CD4-positive, alpha-beta T cell treated with Interleukin-15 for 4 hours (primary cell): ENCODE measurements at places on chromosomes 1 and 21.

DNA sequence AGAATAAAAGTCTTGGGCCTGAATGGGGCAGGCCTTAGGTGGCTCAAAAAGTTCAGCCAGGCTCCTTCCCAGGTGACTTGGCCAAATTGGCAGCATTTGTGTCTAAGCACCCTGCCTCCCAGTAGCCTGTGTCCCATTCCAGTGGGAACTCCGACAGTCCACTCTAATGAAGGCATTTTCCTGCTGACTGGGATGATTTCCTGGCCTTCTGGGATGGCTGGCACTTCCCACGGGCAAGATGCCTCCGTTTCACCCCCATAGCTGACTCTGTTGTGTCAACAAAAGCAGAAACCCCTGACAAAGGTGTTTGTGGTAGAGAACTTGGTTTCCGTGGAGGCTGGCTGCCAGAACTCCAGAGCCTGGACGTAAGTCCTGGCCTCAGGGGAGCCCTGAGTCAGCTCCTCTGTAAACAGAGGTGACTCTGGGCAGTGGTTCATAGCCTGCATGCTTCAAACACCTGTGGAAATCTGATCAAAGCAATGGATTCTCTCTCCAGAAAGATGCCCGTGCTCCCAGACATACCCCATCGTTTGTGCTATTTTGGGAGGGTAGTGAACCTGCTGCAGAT is 36.6 kb downstream of the WNT3A start:
- no peak for DNase-seq

- DNase-seq, result no peak
Observed at GRCh38 chr1:178094739-178095645, 1.1 kb downstream of the RASAL2 start.

GRCh38 chr1:241838897-241839296 is 9.1 kb upstream of the EXO1 start:
- no peak for DNase-seq

DNA sequence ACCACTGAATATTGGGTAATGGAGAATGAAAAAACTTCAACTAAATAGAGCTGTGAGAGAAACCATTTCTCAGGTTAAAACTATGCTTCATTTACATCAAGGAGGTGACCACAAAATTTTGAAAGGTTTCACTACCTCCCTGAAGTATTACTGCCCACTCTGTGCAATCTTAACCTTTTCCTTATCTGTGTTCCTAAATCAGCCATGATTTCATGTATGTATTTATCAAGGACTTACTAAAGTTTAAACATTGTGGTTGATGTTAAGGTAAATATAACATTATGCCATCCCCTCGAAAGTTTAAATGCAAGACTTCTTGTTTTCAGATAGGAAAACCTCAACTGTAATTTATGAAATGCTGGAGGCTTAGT is 84.4 kb downstream of the CLEC20A start:
- DNase-seq, result no peak

DNA sequence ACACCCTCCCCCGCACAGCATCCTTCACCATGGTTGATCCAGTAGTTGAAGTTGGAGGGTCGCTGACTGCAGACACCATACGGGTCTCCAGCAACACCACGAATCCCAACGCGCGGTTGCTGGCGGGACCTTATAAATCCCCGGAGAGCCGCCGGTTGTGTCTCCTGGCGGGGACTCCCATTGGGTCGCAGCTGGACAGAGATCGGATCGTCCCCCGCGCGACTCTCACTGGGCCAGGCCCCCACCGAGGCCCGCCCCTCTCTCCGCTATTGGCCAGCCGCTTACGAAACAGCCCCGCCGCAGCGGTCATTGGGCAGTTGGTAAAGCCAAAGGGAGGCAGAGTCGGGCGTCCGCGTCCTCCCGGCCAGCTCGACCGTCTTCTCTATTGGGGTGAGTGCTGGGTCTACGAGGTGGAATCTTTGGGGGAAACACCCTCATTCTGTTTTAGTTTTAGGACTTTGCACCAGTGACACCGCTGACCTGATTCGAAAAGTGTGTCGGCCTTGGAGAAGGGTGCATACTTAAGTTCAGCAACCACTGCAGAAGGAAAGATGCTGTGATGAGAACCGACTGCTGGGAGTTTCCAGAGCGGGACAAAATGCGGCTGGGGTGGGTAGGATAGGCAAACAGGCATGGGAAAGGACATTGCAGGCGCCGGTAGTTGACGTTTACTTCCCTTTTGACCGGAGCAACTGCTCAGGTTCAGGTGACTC is 27.4 kb downstream of the RABIF start:
- DNase-seq, result peak; percentile 10

DNA sequence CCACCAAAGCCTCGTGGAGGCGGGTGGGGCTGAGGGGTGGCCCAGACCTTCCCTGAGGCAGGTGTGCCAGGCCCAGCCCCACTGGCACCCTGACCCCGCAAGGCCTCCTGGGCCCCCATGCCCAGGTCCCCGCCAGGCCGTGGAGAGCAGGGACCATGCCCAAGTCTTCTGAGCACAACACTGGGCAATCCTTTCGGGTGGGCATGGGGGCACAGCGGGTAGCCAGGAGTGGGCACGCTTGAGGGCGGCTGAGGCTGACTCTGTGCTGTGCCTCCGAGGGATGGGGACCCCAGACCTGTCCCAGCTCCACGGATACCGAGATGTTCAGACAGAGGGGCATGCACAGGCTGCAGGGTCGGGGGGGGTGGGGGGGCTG is 12.9 kb downstream of the CFAP410 start:
- DNase-seq, result no peak

GRCh38 chr1:150309758-150310508 is 11.4 kb upstream of the PRPF3 start:
- DNase-seq, result no peak

DNA sequence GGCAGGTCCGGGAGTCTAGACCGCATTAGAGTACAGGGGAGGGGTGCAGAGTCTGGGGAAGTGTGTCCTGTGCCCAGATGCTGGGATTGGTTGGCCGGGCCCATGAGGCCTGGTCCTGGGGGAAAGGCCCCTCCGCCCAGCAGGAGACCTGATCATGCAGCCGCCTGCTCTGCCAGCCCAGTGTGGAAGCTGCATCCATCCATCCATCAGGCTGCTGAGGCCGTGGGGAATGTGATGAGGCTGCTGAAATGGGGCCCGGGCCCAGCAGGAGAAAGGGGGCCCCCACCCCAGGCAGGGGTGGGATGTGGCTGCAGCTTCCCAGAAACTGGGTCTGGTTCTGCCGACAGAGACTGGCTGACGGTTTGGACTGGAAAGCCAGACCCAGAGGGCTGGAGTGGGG is 37.2 kb downstream of the EPHA2 start:
- no peak for DNase-seq

- DNase-seq, result no peak
Observed at GRCh38 chr1:216388558-216388957, 34.7 kb downstream of the USH2A start.

- peak; percentile 39 for DNase-seq
Observed at GRCh38 chr1:228087771-228088251, 5.3 kb downstream of the ARF1 start.

DNA sequence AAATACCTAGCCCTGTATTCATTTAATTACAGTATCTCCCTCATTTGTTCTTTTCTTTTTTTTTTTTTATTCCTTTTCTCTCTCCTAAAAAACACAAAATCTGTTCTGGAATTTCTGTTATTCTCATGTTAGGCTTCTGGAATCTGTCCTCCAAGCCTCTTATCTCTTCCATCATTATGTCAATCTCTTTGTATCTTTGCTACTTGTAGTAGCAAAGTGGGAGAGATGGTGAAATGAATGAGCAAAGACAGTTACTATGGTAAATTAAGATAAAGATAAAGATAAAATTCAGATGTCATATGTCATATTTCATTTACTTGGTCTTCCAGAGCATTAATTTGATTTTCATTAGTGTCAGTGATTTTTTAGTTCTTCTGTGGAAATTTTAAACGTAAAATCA is 155.1 kb downstream of the FGGY start:
- no peak for DNase-seq

DNA sequence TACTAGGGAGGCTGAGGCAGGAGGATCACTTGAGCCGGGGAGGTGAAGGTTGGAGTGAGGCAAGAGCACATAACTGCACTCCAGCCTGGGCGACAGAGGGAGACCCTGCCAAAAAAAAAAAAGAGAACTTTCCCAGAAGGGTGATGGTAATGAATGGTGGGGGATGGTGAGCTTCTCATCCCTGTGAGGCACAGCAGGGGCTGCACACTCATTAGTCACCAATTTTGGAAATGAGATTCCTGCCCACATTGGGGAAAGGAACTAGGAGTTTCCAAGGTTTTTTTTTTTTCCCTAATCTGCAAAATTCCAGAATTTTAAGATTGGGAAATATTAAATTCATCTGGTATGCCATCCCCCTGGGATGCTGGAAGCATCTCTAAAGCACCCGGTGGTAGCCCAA is 50.2 kb upstream of the SSBP3 start:
- no peak for DNase-seq

DNA sequence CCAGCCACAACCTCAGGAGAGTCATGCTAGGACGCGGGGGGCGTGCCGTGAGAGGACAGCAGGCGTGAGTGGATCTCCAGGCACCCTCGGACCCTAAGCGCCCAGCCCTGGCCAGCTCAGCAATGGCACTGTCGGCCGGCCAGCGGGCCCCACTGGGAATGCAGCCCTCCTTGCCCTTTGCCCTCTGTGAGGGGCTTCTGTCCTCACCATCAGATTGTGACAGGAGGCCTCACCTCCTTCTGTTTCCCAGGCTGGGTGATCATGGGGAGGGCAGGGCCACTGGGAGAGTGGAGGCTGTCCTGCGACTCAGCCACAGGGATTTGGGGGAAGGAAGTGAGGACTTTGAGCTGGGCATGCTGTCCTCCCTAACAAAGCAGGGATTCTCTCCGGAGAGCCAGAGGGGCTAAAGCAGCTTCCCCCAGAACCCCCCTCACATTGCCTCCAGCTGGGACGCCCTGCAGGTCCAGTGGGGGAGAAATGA is 6.6 kb upstream of the LRRC3 start:
- DNase-seq, result no peak

DNA sequence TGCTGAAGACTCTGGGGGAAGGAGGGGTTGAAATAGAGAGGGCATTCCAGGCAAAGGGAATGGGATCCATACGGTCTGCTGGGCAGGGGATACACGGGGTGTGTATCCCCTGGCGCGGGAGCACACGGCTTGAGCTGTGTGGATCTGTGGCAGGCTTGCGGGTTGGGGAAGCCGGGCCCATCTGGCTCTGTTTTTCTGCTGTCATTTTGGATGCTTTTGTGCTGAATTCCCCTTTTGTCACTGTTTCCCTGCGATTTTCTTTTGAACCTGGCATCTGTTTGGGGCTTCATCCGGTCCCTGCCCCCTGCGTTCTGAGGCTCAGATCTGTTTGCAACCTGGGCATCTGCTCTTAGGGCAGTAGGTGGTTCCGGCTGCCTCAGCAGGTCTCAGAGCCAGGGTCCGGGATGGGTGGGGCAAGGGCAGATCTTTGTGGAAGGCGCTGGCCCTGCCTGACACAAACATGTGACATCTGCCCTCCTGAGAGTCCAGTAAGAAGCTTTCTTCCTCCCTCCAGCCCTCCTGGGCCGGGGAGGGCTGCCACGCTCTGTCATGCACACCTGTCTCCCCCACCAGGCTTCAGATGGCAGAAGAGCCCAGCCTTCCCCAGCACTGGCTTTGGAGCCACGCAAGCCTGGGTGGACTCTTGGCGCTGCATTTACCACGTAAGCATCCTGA is 84.0 kb downstream of the IGSF21 start:
- DNase-seq, result no peak

GRCh38 chr1:221839321-221839720 is 97.4 kb upstream of the DUSP10 start:
- DNase-seq, result no peak

DNA sequence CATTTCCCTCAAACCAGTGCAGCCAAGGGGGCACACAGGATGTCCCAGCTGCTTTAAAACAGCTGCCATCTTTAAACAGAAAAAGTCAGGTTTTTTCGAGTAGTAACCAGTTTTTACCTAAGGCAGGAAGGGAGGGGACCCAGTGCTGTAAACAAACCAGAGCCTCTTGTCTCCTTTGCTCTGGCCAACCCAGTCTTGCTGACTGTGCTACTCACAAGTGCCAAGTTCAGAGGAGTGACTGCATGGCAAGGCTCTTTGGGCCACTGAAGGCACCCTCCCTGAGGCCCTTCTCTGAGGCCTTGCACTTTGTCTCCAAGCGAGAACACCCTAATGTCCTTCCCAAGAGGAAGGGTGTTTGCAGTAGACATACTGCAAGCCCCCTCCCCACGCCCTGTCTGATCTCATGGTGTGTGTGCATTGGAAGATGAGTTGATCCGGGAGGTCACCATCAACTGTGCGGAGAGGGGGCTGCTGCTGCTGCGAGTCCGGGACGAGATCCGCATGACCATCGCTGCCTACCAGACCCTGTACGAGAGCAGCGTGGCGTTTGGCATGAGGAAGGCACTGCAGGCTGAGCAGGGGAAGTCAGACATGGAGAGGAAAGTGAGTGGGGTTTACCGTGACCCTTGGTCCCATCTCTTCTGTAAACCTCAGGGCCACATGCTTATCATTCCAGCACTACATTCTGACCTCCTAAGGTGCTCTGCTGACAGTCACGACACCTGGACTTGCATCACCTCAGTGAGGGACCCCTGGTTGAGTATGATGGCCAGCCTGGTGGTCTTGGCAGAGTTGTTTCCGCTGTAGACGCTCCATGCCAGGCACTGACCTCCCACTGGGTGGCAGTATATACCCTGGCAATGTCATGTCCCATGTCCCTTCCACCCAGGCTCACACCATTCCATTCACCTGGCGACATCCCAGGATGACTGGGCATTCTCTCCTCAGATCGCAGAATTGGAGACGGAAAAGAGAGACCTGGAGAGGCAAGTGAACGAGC is 4.7 kb downstream of the DNALI1 start:
- peak; percentile 17 for DNase-seq

DNA sequence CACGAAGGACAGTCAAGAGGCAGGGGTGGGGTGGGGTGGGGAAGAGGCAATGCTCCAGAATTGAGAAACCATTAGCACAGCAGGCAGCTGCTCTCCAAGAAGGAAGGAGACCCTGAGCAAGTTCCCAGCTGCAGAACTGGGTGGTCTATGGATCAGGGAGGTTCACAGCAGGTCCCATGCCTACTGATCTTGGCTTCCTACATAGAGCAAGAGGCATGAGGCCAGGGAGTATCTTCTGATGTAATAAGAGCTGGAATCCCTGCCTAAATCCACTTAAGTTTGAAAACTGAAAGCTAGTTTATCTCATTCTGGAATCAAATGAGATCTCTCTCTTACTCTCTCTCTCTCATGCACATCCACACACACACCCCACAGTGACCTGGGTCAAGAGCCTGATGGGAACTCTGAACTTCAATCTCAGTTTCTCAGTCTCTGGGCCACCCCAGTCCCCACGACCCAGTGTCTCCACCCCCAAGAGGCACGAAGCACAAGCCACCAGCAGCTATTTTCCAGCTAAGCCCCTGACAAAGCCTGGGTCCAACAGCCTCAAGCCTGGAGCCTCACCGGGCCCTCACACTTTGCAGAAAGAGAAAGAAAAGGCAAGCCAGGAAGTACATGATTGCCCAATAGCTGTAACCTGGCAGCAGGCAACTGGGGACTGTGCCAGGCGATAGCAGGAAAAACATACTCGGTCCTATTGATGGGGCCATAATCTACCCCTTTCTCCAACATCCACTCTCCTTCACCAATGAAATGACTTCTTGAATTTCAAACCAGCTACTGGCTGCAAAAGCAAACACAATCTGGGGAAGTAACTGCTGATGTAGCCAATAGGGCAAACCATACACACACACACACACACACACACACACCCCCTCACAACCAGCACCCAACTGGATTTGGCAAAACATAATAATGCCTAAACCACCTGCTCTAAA is 2.2 kb downstream of the NUAK2 start:
- DNase-seq, result peak; percentile 31

GRCh38 chr1:200970771-200971427 is 52.6 kb downstream of the KIF21B start:
- DNase-seq, result no peak

- no peak for DNase-seq
Observed at GRCh38 chr1:175195798-175196197, 3.2 kb upstream of the KIAA0040 start.

- no peak for DNase-seq
Observed at GRCh38 chr1:58901008-58901407, 117.2 kb upstream of the JUN start.
